Transverse colon (tissue), 4 donors: ENCODE measurements at places on chromosomes 3 and 15. TPM values are rescaled to one million over a fixed set of nuclear protein-coding genes. Genes with fewer than 3 reads are reported as not detected.

- H3K4me3 ChIP-seq, result no peak overlapping the region
- H3K27me3 ChIP-seq, result no peaks in the 10 kb centered on the region
- peak overlapping the region; percentile 74 for H3K27ac ChIP-seq
- H3K4me1 ChIP-seq, result peaks cover 19% of the 10 kb centered on the region
- H3K36me3 ChIP-seq, result peaks cover 3% of the 10 kb centered on the region
Observed at GRCh38 chr3:122365073-122365472, 18.0 kb downstream of the MIX23 start.

GRCh38 chr15:89971592-89971997 is 29.5 kb upstream of the ZNF710 start:
- no peaks in the 10 kb centered on the region for H3K27me3 ChIP-seq
- peak; percentile 73 for DNase-seq
- no peaks in the 10 kb centered on the region for H3K4me1 ChIP-seq
- no peak overlapping the region for H3K4me3 ChIP-seq
- H3K27ac ChIP-seq, result no peak overlapping the region
- no peaks in the 10 kb centered on the region for H3K36me3 ChIP-seq

The LTK gene
- total RNA-seq, result 14.1 TPM

DNA sequence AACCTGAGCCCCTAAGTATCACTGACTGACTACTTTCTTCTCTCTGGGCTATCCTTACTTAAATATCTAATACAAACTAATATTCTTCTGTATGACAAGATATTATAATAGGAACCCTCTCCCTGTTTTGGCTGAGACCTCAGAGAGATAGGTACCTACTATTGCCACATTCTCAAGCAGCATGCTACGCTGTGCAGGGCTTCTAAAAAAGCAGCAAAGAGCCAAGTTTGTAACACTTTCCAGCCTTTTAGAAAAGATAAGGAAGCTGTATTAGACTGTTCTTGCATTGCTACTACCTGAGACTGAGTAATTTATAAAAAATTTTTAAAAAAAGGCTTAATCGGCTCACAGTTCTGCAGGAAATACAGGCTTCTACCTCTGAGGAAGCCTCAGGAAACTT is 126.8 kb upstream of the ABI3BP start:
- H3K27me3 ChIP-seq, result no peaks in the 10 kb centered on the region
- H3K36me3 ChIP-seq, result no peaks in the 10 kb centered on the region
- no peaks in the 10 kb centered on the region for H3K4me1 ChIP-seq
- DNase-seq, result no peak
- no peak overlapping the region for H3K4me3 ChIP-seq
- no peak overlapping the region for H3K27ac ChIP-seq

DNA sequence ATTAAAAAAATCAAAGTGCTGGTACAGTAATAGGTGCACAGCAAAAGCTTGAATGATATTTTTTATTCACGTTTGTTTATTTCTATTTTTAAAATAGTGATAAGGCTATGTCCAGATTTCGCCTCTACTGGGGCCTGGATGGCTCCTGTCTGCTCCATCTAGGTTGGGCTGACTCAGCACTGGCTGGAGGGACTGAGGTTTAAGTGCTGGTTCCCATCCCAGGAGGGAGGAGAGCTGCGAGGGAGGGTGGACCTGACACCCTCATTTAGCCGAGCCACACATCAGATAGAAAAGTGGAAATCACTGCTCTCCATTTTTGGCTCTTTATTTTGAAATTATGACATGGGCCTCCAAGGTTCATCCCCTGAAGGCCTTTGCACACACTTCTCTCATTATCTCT is 95.4 kb upstream of the AGBL1 start:
- no peaks in the 10 kb centered on the region for H3K27me3 ChIP-seq
- H3K4me1 ChIP-seq, result no peaks in the 10 kb centered on the region
- no peak overlapping the region for H3K4me3 ChIP-seq
- no peak overlapping the region for H3K27ac ChIP-seq

GRCh38 chr3:72113964-72114363 is 329.0 kb upstream of the PROK2 start:
- no peak for DNase-seq
- no peaks in the 10 kb centered on the region for H3K36me3 ChIP-seq
- no peak overlapping the region for H3K27ac ChIP-seq
- no peak overlapping the region for H3K4me3 ChIP-seq
- no peaks in the 10 kb centered on the region for H3K4me1 ChIP-seq
- H3K27me3 ChIP-seq, result no peaks in the 10 kb centered on the region

DNA sequence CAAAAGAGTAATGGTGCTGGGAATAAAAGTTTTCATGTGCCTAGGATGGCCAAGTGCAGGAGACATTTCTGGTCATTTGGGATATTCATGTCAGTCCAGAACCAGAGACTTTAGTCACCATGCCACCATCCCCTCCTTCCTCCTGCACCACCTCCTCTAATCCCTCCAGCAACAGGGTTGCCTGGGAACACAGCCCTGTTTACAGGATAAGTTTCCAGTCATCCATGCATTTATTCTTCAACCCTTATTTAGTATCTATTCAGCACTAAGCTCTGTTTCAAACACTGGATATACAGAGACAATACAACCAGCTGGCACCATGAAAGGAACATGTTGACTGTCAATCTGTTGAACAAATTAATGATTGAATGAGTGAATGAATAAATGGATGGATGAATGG is 211.7 kb downstream of the CLSTN2 start:
- no peak overlapping the region for H3K4me3 ChIP-seq
- no peaks in the 10 kb centered on the region for H3K4me1 ChIP-seq
- no peak for DNase-seq
